ENCODE measurements at places on chromosomes 2 and 18.

DNA sequence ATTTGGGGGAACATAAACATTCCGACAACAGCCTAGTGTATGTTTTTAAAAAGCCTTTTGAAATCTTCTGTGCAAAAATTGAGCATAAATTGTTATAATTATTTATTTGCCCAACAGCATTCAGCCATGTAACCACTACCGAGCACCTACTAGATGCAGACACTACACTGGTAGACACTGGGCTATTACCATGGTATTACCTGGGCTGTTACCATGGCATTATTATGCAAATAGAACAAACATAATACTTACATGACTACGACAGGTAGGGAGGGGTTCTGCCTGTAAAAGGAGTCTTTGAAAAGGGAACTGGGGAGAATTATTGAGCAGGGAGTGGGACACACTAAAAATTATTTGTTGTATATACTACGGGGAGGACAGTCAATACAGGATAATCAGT is 116.4 kb downstream of the MREG start:
- DNase-seq = no peak

- no peak for DNase-seq
These were observed 74.0 kb downstream of the COL3A1 start for GRCh38 chr2:189048189-189048588.

- no peak for DNase-seq
These were observed 14.0 kb downstream of the ANXA4 start for GRCh38 chr2:69755862-69756467.

GRCh38 chr2:240642061-240642805 is 17.0 kb downstream of the GPR35 start:
- DNase-seq = no peak

- DNase-seq = no peak
These were observed 91.0 kb downstream of the CTIF start for GRCh38 chr18:48629730-48630324.

- DNase-seq = no peak
These were observed 154.8 kb upstream of the APCDD1 start for GRCh38 chr18:10299643-10300042.

GRCh38 chr2:32210767-32211408 is 45.2 kb downstream of the SLC30A6 start:
- DNase-seq = no peak

GRCh38 chr2:12661489-12661888 is 55.2 kb upstream of the TRIB2 start:
- no peak for DNase-seq

- DNase-seq = no peak
These were observed 37.6 kb upstream of the CD226 start for GRCh38 chr18:69985239-69985638.

GRCh38 chr2:206392118-206392517 is 51.2 kb upstream of the ADAM23 start:
- DNase-seq = no peak

- DNase-seq = no peak
These were observed 107.6 kb downstream of the TMEM17 start for GRCh38 chr2:62398356-62398755.

- no peak for DNase-seq
These were observed 10.2 kb upstream of the HTR2B start for GRCh38 chr2:231134910-231135655.
